Articular chondrocyte of knee joint (primary cell): ENCODE measurements at places on chromosomes 16 and 17. TPM values are rescaled to one million over a fixed set of nuclear protein-coding genes. Genes with fewer than 3 reads are reported as not detected.

SLC5A11 gene
- total RNA-seq = not detected in 2 replicates

KRTAP1-5 gene
- total RNA-seq = 1.3 and 11.6 TPM in 2 replicates

HEXIM2 gene
- 6.6 and 6.7 TPM in 2 replicates for total RNA-seq

HSD17B2 gene
- 0.39 and 0.76 TPM in 2 replicates for total RNA-seq

TBC1D26 gene
- 0.11 and 0.13 TPM in 2 replicates for total RNA-seq

C16orf92 gene
- not detected in 2 replicates for total RNA-seq

PRSS33 gene
- total RNA-seq = not detected in 2 replicates

C1QTNF8 gene
- total RNA-seq = 0.65 TPM in 1 of 2 replicates, not detected in the other

RNU2-1 gene
- not detected in 2 replicates for total RNA-seq

LYZL6 gene
- not detected in 2 replicates for total RNA-seq

PPM1D gene
- 8.6 and 12.5 TPM in 2 replicates for total RNA-seq

TP53TG3C gene
- not detected in 2 replicates for total RNA-seq

KRTAP2-3 gene
- 0.26 and 1.1 TPM in 2 replicates for total RNA-seq

ABHD15 gene
- total RNA-seq = 8.5 and 9.0 TPM in 2 replicates

INCA1 gene
- total RNA-seq = 0.22 and 0.39 TPM in 2 replicates

GRB2 gene
- total RNA-seq = 66.6 and 73.7 TPM in 2 replicates

RPH3AL gene
- total RNA-seq = 4.6 and 5.0 TPM in 2 replicates

BRIP1 gene
- 6.3 and 9.5 TPM in 2 replicates for total RNA-seq

NPW gene
- 0.39 and 0.65 TPM in 2 replicates for total RNA-seq

ASGR2 gene
- not detected in 2 replicates for total RNA-seq

KDM6B gene
- total RNA-seq = 3.1 and 5.7 TPM in 2 replicates

MMP2 gene
- total RNA-seq = 355 and 362 TPM in 2 replicates

ACSM2B gene
- total RNA-seq = not detected in 2 replicates

HOXB9 gene
- not detected in 2 replicates for total RNA-seq

WNT9B gene
- 0.97 and 1.2 TPM in 2 replicates for total RNA-seq

GRIN2A gene
- under 0.01 and 0.13 TPM in 2 replicates for total RNA-seq

SEZ6L2 gene
- 1.8 and 2.6 TPM in 2 replicates for total RNA-seq

PABPN1L gene
- total RNA-seq = not detected in 2 replicates

ERAL1 gene
- 27.0 and 27.7 TPM in 2 replicates for total RNA-seq
